ENCODE measurements at places on chromosomes 7 and 10.

DNA sequence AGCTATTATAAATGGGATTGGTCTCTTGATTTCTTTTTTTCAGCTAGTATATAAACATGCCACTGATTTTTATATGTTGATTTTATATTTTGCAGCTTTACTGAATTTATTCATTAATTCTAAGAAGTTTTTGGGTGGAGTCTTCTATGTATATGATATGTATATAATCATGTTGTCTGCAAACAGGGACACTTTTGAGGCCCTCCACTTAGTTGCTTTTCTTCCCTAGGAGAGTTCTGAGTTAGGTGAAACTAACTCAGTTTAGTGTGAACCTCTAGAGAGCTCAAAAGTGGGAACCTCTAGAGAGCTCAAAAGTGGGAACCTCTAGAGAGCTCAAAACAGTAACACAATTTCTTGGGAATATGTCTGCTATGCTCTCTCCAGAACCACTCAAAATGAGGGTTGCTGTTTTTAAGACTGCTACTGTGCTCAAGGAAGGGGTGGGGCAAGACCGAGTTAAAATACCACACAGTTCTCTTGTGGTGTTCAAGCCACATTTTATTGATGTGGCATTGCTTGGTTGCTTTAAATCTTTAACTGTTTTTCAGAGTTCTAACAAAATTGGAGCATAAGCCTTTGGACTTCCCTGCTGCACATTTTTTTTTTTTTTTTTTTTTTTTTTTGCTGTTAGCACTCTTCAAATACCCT, 13.2 kb downstream of the CCDC7 start:
- DNase-seq, result peak; percentile 43

DNA sequence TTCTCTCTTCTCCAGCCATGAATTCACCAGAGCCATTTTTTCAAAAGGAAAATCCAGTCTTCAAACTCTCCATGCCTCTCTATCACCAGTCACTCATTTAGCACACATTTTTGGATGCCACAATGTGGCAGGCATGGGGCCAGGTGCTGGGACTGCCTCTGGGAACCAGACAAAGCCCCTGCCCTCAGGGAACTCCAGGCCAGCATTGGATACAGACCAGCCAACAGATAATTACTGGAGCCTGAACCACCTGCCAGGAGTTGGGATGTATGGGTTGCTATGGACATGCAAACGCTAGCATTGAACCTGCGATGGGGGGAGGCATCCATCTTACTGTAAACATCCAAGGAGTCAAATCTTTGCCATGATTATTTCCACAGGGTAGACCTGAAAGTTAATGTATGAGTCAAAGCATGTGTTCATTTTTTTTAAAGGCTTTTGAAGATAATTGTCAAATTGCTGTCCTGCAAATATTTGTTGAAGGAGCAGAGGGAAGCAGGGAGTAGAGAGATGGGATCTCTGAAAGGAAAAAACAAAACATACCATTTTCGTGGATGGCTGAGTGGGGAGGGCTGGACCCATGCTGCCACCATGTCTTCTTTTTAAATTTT, 43.2 kb downstream of the SRRM3 start:
- no peak for DNase-seq

DNA sequence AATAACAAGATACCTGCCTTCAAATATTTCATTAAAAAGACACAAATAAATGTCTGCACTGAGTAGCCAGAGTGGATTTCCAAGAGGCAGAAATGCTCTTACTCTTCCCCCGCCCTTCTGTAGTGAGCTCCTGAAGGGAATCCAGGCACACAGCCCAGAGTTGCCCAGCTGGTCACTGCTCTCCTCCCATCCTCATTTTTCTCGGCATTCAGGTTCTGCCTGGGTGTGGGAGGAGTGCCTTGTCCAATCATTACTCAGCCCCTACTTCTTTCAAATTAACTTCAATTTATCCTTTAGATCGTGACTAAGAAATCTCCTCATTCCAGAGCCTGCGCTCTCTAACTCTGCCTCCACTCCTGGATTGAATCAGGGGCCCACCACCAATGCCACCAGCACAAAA, 12.2 kb downstream of the CCDC6 start:
- DNase-seq, result no peak

- no peak for DNase-seq
These were observed 452 bp downstream of the SAMD9 start for GRCh38 chr7:93117327-93117726.

DNA sequence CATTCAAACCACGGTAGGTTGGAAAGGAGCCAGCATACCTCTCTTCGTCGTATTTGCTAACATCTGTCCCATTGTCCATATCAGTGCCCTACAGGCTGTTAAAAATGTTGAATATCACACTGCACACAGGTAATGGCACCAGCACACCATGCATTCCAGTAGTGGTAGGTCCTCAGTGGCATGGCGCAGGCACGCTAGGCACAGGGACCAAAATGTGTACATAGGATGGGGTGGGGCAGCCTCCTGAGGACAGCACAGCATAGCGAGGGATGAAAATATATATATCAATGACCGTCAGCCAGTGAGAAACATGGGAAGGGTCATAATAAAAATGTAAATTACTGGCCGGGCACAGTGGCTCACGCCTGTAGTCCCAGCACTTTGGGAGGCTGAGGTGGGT, 99.9 kb upstream of the CTBP2 start:
- no peak for DNase-seq

DNA sequence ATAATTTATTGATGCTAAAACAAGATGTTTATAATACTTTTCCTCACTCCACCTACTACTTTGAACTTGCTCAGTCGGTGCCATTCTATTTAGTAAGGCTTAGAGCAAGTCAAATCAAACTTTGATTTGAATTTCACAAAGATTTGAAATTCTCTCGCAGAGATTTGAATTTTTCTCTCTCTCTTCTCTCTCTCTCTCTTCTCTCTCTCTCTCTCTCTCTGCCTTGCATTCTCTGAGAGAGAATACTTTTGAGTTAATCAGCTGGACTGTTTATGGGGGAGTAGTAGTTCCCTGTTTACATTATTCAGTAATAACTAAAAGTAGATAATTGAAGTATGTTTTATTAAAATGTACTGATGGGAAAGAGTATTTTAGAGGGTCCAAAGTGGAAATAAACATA, 488.5 kb upstream of the ANKRD30A start:
- DNase-seq, result no peak

- DNase-seq, result no peak
These were observed 22.5 kb downstream of the AKR1E2 start for GRCh38 chr10:4848356-4849041.

DNA sequence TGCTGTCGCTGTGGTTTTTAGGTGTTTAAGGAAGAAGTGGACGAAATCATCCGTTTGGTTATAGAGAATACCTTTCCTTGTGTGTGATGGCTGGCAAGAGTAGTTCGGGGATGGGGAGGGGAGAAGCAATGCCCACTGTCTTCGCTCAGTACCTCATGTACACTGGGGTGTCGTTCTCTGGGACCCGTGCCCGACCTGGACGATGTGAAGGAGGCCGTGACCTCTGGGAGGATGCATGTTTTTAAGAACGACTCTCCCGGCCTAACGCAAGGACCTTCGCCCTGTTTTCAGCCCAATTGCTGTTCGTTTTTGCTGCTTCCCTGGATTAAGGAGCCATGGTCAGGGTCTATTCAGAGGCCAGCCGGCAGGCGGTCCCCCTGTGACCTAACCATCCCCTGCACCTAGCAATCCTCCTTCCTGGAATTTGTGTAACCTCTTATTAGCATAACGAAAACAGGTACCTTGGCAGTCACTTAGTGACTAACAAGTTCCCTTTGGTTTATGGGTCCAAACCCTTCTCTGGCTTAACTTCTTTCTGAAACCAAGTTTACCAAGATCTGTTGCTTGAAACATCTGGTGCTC, 1.3 kb downstream of the NFE2L3 start:
- DNase-seq, result no peak

DNA sequence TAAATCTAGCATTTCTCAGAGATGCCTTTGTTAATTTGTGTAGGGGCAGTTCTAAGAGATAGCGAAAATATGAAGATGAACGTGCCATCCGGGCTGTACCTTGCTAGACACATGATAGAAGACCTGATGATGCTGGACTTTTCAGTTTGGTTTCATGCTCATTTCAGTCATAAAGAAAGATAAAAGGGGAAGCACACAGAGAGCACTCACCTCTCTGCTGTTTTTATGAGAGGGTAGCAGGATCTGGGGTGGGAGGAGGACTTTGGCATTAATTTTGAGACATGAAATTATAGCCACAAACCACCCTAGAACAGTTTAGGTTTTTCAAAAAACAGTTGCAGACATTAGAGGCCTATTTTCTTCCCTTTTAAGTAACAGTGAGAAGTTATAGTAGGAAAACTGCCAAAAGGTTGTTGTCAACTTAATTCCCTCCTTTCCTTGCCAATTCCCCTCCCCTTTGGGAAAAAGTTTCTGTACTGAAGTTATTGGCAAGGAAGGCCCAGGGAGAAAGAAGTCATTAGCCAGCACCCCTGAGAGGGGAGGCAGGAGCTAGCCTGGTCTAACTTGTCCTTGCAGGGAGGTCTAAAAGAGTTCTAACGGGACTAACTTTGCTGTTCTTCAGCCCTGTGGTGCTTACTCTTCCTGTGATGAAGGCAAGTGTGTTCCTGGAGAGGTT, 2.6 kb downstream of the ST7 start:
- DNase-seq, result no peak

- no peak for DNase-seq
These were observed 107.1 kb upstream of the WDR11 start for GRCh38 chr10:120744040-120744439.

DNA sequence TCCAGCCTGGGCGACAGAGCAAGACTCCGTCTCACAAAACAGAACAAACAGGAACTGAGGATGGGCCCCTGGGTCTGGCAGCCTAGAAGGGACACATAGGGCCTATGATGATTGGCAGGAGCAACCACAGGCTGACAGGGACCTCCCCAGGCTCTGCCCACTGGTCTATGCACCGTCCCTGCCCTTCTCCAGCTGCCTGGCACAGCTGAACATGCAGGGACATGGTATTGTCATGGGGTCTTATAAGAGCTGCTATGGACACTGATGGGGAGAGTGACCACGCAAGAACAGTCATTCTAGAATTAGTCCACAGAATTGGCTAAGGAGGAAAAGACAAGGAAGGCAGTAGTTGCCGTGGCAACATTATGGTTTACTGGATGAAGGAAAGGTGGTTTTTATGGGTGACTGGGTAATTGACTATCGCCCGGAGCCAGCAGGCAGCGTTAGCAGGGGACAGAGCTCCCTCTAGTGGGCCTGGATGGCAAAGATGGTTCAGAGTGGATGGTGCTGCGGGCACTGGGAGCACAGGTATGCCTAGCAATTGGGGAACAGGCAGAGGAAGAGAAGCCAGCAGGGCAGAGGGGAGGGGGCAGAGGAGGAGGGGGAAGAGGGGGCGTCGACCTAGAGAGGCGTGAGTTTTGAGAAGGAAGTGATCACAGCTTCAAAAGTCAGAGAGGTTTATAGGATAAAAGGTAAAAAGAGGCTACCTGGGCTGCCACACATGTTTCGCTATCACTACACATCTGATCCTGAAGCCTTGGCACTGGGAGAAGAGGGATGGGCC, 7.8 kb upstream of the TRIM56 start:
- DNase-seq, result peak; percentile 79

DNA sequence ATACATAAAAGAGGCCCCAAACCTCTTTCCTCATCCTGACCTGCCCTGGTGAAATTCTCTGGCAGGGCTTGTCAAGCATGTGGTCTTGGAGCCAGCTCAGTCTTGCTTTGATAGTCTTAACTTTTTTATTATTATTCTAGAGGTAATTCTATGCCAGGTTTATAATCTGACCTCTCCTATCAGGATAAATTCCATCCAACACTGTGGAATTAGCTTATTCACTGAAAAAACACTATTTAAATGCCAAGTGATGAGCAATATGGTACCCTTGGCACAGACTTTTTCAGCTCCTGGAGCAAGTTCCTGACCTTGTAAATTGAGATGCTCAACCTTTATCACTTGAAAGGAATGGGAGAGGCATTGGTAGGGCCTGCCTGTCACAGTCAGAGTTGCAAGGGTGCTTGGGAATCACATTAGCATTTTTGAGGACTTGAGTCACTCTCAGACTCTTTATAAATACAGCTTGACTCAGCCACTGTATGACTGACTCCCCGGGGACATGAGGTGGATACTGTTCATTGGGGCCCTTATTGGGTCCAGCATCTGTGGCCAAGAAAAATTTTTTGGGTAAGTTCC, at the start of gene CPA4:
Gene CPA4 (plus strand): TSS at position 480 of the 576 bp plus-strand sequence. CDS start 20 bp downstream, at position 500.
- no peak for DNase-seq

DNA sequence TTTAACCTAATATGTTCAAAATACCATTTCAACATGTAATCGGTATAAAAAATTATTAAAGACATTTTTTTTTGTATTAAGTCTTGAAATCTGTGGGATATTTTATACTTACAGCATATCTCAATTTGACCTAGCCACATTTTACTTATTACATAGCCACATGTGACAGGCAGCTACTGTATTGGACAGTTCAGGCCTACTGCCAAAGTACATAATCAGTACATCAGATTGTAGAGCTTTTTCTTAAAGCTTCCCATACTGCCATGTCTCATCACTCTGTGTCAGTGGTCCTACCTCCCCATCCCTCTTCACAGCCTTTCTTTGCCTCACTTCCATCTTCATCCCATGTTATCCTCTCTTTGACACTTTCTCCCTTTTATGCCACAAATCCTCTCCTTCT, 43.0 kb downstream of the LOXL4 start:
- DNase-seq, result no peak

DNA sequence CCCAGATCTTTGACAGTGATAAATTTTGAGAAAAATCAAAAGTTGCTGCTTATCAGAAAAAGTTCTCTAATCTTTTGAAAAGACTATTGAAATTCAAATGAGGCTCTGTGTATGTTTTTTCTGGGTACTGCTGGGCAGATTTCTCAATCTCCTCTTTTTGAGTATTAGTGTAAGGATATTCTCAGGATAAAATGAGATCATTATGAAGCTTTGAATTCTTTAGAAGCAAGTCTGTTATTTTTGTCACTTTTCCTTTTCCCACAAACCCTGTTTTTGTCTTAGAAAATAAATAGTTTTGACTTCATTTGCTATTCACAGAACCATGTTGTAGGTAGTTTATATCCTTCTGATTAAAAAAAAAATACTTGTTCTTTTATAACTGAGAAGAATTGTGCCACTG, 7.9 kb downstream of the STAM start:
- DNase-seq, result no peak

GRCh38 chr10:66394342-66395063, 531.3 kb upstream of the LRRTM3 start:
- DNase-seq, result no peak

DNA sequence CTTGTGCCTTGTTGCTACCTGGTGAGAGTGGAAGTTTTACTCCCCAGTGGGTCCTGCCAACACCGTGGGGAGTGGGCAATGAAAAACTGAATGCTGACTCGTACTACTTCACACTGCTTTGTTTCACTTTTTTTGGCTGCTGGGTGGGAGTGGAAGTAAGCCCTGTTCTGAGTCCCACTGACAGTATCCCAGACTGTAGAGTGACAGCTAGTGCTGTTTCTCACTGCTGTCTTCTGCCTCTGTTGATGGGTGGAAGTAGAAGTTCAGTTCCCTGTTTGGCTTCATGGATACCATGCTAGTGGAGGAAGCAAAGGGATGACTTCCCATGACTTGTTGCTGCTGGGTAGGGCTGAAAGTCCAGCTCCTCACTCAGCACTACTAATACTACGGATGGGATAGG, 98.4 kb downstream of the STK31 start:
- DNase-seq, result no peak

Data from central memory CD8-positive, alpha-beta T cell (primary cell).